ENCODE measurements at places on chromosomes 1 and 21.
A peak's percentile ranks its signal among the peaks of the same experiment; 100 is the strongest.

- DNase-seq, result no peak
These were observed 70.3 kb downstream of the MORN1 start for GRCh38 chr1:2320760-2321667.

DNA sequence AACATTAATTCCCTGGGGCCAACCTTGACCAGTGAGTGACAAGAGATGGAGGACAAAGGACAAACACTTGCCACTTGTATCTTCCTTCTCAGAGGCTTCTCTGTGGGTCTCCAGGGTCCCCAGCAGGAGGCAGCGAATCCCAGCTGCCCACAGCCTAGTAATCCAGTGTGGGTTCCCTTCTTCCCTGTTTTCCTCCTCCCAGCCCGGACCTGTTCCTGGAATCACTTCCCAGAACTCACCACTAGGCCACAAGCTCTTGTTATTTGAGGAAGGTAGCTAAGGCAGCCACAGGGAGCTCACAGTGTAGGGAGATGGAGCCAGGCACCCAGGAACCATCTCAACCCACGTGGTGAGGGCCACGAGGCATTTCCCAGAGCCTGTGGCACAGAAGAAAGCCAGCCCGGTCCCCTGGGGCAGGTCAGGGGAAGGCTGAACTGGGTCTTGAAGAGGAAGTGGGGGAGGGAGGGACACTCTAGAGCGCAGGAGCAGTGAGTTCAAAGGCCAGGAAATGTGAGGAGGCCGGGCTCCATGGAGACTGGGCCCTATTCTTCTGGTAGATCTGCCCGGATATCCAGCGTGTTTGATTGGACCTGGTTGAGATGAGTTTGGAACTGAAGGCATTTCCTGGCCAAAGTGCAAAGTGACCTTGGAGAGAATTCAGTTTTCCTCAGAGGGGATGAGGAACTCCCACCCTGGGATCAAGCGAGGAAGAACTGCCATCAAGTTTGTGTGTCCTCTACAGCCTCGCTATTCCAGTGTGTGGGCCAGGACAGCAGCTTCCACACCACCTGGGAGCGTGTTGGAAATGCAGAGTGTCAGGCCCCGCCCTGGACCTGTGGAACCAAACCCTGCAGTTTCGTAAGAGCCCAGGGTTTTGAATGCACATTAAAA is 20.3 kb upstream of the C2CD2 start:
- DNase-seq, result no peak

- DNase-seq, result no peak
These were observed 14.6 kb downstream of the LCA5L start for GRCh38 chr21:39430954-39431353.

DNA sequence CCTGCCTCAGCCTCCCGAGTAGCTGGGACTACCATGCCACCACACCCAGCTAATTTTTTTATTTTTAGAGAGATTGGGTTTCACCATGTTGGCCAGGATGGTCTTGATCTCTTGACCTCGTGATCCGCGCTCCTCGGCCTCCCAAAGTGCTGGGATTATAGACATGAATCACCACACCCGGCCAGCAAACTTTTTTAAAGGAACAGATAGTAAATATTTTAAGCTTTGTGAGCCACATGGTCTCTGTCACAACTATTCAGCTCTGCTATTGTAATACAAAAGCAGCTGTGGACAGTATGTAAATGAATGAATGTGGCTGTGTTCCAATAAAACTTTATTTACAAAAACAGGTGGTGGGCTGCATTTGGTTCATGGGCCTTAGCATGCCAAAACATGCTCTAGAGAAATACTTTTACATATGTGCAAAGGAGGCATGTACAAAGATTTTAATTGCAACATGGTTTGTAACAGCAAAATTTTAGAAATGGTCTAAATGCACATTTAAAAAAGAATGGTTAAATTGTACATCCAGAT is 47.0 kb downstream of the CDCP2 start:
- no peak for DNase-seq

- DNase-seq, result no peak
These were observed 157.7 kb downstream of the LYPLAL1 start for GRCh38 chr1:219331424-219331823.

DNA sequence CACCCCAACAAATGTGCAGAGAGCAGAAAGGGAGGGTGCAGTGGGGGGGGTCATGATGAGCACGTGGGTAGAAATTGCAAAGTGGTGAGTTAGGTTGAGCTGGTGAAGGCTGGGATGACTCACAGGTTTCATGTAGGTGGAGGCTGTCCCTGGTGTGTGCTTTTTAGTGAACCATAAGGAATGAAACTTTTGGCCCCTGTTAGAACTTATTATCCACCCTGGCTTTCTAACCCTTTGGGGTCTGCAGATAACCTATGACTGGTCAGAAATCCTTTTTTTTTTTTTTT is 46.9 kb downstream of the DOP1B start:
- DNase-seq, result no peak

DNA sequence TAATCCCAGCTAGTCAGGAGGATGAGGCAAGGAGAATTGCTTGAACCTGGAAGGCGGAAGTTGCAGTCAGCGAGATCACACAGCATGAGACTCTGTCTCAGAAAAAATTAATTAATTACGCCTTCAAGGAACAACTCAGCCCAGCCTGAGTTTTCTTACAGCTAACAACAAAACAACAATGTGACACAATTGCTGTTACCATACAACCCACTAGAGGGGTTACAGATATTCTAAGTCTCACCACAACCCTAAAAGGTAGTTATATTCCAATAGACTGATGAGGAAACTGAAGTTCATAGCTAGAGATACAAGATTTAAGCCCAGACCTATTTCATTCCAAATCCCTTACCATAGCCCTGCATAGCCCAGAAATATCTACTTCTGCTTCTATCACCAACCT is 2.9 kb upstream of the LRRC8C start:
- no peak for DNase-seq

DNA sequence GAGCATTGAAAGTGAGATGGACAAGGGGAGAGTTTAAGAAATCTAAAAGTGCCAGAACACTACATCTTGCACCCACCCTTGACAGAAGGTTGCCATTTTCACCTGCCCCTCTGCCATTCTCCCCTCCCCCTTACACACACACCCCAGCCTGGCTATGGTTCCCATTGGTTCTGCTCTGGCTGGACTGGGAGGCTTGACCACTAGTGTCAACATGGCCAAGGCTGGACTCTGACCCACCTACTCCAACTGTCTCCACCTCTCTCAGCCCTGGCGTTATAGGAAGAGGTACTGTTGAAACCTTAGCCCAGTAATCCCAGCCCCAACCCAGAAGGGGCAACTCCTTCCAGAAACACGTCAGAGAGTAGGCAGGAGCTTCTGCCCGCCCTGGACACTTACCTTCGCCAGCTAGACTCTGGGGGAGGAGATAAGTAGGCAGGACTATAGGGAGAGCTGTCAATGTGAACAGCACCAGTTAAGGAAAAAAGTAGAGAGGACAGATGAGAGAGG is 4.5 kb downstream of the CRTC2 start:
- no peak for DNase-seq

GRCh38 chr1:65198096-65198495 is 50.1 kb downstream of the AK4 start:
- DNase-seq, result no peak

DNA sequence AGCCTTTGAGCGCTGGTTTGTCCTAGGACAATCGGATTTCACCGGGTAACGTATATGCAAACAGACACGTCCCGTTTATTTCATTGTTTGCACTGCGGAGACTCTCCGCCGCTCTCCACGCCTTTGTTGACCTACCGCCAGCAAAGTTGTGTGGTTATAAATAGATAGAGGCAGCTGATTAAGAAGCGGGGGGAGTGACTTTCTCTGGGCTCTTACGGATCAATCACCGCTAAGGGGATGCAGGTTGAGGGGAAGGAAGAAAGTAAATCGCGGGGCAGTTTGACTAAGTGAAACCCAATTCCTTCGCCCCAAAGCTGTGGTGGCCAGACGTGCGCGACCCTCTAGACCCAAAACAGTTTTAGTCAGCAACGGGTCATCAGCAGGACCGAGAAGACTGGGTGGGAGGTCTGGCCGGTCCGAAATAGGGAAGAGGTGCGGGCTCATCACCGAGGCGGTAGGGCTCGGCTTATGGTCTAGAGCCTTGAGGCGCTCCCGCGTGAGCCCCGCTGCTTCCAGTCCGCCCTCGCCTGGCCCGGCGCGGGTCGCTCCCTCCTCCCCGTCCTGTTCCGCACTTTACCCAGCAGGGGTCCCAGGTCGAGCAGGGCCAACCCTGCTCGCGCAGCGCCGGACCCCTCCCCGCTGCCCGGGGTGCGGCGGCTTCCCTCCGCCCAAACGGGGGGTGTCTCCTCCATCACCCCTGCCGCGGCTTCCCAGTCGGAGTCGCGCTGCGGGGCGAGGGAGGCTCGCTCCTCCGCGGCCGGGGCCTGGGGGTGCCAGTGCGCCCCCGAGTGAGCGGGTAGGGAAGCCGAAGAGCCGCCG is 120.8 kb upstream of the RRP15 start:
- no peak for DNase-seq

GRCh38 chr1:17274186-17275170 is 25.6 kb downstream of the PADI3 start:
- no peak for DNase-seq

DNA sequence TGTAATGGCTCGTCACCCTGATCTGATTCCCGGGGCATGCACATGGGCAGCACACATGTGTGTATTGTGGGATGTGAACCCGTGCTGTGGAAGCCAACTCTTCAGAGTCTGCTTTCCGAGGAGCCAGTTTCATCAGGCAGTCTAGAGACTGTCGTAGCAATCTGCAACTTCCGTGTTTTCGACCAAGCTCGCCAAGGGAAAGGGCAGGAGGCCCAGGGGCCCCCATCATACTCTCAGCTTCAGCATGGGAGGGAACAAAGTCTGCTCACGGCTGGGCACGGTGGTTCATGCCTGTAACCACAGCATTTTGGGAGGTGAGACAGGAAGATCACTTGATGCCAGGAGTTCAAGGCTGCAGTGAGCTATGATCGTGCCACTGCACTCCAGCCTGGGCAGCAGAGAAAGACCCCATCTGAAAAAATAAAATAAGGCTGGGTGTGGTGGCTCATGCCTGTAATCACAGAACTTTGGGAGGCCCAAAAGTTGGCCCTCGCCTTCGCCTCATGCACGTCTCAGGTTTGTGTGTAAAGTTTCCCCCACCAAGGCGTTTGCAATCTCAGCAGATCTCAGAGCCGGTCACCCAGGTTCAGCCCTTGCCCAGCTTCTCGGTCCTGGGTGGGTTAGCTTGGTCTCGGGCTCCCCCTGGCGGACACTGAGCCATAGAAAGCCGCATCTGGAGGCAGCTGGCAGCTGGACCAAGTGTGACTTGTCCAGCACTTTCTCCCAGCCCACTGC is 48.5 kb upstream of the SLC25A33 start:
- DNase-seq, result peak; percentile 87

- no peak for DNase-seq
These were observed 32.8 kb downstream of the DPT start for GRCh38 chr1:168696125-168696760.

GRCh38 chr1:197062692-197063091 is 4.4 kb downstream of the F13B start:
- DNase-seq, result no peak

DNA sequence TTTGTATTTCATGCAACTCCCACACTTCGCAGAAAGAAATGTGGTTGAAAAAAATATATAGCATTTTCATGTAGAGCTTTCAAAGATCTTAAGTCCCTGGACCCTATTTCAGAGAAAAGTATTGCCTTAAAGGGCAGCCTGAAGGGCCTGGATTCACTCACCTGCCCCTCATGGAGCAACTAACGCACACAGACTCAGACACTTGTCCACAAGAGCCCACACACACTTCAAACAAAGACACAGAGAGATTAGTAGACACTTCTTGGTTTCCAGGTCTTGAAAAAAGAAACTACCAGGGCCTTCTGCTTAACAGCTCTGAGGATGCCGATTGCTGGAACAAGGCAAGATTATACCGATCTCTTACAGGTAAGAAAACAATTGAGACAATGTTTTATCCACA is 122.2 kb downstream of the ZBTB18 start:
- DNase-seq, result no peak
